Head of caudate nucleus (tissue), 42 donors: ENCODE measurements at places on chromosomes 3 and 15.

DNA sequence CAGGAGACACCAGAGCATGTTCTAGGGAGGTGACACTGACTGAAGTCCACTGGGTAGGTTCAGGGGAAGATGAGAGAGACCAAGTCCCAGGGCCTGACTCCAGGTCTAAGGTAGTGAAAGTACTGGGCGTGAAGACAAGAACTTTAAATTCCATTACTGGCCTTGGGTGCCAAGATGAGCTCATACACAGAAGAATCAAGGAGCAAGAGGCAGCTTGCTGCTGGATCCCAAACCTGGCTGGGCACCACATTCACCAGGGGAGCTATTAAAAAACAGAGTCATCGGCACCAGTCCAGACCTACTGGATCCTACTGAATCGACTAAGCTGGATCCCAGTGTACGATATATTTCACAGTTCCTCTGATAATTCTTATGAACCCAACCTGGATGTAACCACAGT lies 42.1 kb upstream of the ATG7 start:
- DNase-seq: no peak

DNA sequence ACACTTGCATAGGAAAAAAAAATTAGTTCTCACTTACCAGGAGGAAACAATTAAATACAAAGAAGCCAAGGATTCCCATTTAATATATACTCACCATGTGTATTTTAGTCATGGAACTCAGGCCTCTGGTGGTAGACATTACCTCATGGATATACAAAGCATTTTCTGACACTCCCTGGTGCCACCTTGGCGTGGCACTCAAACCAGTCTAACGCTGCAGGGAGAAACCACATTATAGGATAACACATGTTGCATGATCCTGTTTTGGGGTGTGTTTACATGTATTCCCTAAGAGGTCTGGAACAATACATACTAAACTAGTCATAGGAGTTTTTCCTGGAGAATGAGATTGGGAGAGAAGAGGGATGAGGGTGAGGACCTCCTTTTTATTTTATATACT lies 5.9 kb upstream of the RTF1 start:
- no peak for DNase-seq

DNA sequence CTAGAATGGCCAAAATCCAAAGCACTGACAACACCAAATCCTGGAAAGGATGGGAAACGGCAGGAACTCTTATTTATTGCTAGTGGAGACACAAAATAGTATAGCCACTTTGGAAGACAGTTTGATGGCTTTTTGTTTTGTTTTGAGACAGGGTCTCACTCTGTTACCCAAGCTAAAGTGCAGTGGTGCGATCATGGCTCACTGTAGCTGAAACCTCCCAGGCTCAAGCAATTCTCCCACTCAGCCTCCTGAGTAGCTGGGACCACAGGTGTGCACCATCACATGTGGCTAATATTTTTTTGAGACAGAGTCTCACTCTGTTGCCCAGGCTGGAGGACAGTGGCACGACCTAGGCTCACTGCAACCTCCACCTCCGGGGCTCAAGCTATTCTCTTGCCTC lies 27.3 kb upstream of the GPR160 start:
- no peak for DNase-seq

DNA sequence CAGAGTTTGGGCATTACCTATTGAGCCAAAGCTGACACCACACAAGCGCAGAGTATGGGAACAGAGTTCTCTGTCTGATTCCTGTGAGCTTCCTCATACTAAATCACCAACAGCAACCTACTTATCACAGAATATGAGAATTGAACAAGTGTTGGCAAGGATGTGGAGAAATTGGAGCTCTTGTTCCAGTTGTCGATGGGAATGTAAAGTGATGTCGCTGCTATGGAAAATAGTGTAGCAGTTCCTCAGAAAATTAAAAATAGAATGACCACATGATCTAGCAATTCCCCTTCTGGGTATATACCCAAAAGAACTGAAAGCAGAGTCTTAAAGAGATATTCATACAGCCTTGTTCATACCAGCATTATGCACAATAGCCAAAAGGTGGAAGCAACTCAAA lies 33.4 kb downstream of the CD86 start:
- DNase-seq: no peak

- DNase-seq: no peak
Observed at GRCh38 chr3:44612678-44613077, 12.2 kb upstream of the ZNF197 start.

DNA sequence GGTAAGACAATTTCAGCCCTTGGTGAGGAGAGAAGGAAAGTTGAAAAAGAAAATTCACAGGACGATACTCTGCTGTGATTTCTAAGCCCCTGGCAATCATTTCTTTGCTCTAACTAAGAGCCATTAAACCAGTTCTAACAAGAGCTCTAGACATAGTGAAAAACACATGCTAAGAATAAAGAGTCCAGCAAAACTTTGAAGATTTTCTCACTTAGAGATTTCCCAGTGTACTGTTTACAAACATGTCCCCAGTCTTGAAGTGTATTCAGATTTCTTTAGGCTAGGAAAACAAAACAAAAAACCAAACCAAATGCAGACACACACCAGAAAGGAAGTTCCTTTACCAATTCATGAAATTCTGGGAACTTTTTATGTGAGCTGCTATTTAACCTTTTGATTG lies 325.8 kb downstream of the PTPRG start:
- DNase-seq: no peak

- DNase-seq: no peak
Observed at GRCh38 chr15:47887241-47887800, 170.0 kb downstream of the SEMA6D start.
